Smooth muscle cell of the umbilical artery (primary cell): ENCODE measurements at places on chromosomes 13 and 19. TPM values are rescaled to one million over a fixed set of nuclear protein-coding genes. Genes with fewer than 3 reads are reported as not detected.

Gene SMAD9
- 4.1 and 5.9 TPM in 2 replicates for total RNA-seq

Gene CCDC194
- total RNA-seq, result not detected in 2 replicates

Gene SLC15A1
- total RNA-seq, result not detected in 2 replicates

Gene GPC6
- 139 and 333 TPM in 2 replicates for total RNA-seq

Gene ZNF491
- 4.4 and 5.3 TPM in 2 replicates for total RNA-seq

Gene ZNF155
- total RNA-seq, result 8.9 TPM in 2 replicates

Gene TLE2
- 0.88 and 0.89 TPM in 2 replicates for total RNA-seq

Gene ZNF99
- not detected in 2 replicates for total RNA-seq

Gene DACT3
- total RNA-seq, result 2.2 and 5.0 TPM in 2 replicates

Gene KANK3
- total RNA-seq, result 0.18 TPM in 1 of 2 replicates, not detected in the other

Gene TGFBR3L
- 1.7 and 2.7 TPM in 2 replicates for total RNA-seq

Gene PBX4
- 0.55 and 1.2 TPM in 2 replicates for total RNA-seq

Gene LSR
- 0.46 and 0.59 TPM in 2 replicates for total RNA-seq

Gene SPACA4
- total RNA-seq, result not detected in 2 replicates

Gene NLRP4
- total RNA-seq, result not detected in 2 replicates

Gene GYS1
- total RNA-seq, result 47.5 and 55.9 TPM in 2 replicates

Gene USPL1
- 35.0 and 35.5 TPM in 2 replicates for total RNA-seq

Gene CD177
- total RNA-seq, result not detected in 2 replicates

Gene C19orf38
- total RNA-seq, result 0.30 and 0.69 TPM in 2 replicates

Gene LENG9
- total RNA-seq, result 7.3 and 9.8 TPM in 2 replicates

Gene APOC4
- not detected in 2 replicates for total RNA-seq

Gene KLK5
- not detected in 2 replicates for total RNA-seq

Gene SLITRK6
- not detected in 2 replicates for total RNA-seq

Gene GIPR
- under 0.01 TPM in 1 of 2 replicates, not detected in the other for total RNA-seq

Gene ZNF415
- total RNA-seq, result 8.3 and 9.9 TPM in 2 replicates

Gene SPINT2
- total RNA-seq, result 5.6 and 8.6 TPM in 2 replicates

Gene CLEC4M
- not detected in 2 replicates for total RNA-seq

Gene CEBPA
- total RNA-seq, result 0.14 and 0.30 TPM in 2 replicates

Gene MCEMP1
- not detected in 2 replicates for total RNA-seq

Gene CELF5
- total RNA-seq, result not detected in 2 replicates

Gene TEX29
- total RNA-seq, result 0.30 TPM in 1 of 2 replicates, not detected in the other

Gene ZNF256
- total RNA-seq, result 3.3 and 3.6 TPM in 2 replicates
